KG1 (cell line): ENCODE measurements at places on chromosomes 7 and 10.
A peak's percentile ranks its signal among the peaks of the same experiment; 100 is the strongest.

DNA sequence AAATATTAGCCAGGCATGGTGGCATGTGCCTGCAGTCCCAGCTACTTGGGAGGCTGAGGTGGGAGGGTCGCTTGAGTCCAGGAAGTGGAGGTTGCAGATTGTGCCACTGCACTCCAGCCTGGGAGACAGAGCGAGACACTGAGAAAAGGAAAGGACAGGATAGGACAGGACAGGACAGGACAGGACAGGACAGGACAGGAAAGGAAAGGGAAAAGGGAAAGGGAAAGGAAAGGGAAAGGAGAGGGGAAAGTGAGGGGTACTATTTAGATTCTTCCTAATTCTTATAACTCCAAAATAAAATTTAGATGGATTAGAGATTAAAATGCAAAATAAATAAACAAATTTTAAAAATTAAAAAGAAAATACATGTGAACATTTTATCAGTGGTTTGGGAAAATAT, 58.7 kb downstream of the PIK3AP1 start:
- no peak for DNase-seq

DNA sequence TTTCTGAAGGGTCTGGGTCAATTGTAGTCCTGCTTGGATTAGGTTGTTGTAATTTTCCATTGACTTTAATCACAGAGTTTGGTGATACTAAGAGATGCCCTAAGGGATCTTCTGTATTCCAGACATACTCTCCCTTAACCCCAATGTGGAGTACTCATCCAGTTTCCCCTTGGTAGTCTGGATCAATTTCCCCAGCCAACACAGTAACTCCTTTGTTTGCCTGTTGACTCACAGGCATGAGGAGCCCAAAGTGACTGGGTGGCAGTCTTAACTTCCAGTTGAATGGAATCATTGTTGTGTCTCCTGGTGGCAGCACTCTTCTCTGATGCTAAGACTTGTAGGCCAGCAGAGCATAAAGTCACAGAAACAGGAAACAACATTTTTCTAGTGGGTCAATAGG, 41.5 kb upstream of the PIK3CG start:
- DNase-seq = no peak

GRCh38 chr7:98133181-98133580, 26.5 kb downstream of the LMTK2 start:
- DNase-seq = peak; percentile 38

GRCh38 chr7:99143521-99143852, 421 bp downstream of the SMURF1 start:
- no peak for DNase-seq

- no peak for DNase-seq
These were observed 29.3 kb downstream of the DYNC2I1 start for GRCh38 chr7:158885624-158886023.
